Astrocyte of the spinal cord (primary cell): ENCODE measurements at places on chromosomes 6 and 20.
A peak's percentile ranks its signal among the peaks of the same experiment; 100 is the strongest.

- DNase-seq: peak; percentile 84
These were observed 18.4 kb downstream of the TTK start for GRCh38 chr6:80022803-80023202.

GRCh38 chr6:143575440-143575839 lies 63.9 kb upstream of the FUCA2 start:
- DNase-seq: peak; percentile 86

GRCh38 chr6:29251736-29252135 lies 49.8 kb upstream of the OR14J1 start:
- DNase-seq: no peak

DNA sequence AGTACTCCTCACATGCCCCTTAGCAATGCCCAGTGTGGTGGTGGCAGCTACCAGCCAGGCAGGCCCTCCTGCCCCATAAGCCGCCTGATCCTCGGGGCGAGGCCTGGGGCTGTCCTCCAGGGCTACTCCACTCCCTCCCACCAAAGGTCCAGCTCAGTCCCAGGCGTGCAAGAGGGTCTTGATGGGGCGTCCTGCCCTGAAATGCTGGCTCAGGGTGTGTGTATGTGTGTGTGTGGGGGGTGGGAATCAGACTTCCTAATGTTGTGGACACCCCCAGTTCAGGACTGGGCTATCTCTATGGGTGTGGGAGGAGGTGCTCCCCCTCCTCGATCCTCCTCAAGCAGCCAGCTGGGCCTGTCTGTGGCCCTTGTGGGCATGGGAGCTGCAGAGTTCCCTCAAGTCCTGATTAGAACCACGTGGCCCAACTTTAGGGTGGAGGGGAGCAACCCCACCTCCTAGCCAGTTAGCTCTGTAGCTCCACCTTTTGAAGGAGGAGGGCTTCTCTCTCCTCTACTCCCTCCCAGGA lies 7.5 kb downstream of the HSPA12B start:
- DNase-seq: no peak

GRCh38 chr6:168247443-168248147 lies 72.0 kb downstream of the DACT2 start:
- no peak for DNase-seq

DNA sequence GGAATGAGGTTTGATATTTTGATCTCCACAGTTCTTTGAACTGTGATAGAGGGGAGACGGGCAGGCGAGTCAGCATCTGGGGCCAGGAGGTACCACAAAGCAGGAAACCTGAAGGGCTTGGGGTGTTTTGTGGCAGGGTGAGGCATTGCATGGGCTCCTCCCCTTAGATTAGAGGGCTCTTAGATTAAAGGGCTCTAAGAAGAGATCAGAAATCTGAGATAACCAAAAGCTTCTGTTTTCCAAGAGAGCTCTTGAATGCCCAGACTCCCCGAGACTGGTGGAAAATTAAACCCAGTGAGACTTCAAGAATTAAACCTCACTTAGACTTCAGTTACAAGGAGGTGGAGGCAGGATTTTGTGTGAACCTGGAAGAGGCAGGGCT lies 2.4 kb upstream of the GPX5 start:
- no peak for DNase-seq
